Mesenteric fat pad (tissue), 1 donor: ENCODE measurements at places on chromosomes 2 and 18.

DNA sequence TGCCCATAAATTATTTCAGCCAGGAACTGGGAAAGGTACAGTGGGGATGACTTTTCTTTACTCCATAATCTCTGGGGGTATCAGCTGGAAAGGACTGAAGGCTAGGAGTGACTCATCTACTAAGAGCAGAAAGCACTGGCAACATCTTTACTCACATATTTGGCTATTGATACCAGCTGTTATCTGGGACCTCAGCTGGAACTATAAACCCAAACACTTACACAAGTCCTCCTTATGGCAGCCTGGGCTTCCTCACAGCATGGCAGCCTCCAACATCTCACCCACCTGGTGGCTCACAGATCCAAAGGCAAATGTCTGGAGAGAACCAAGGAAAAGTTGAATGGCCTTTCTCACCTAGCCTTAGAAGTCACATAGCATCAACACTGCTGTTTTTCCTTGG lies 379.0 kb upstream of the RND3 start:
- no peak for DNase-seq

- no peak for DNase-seq
These were observed 619 bp upstream of the FAM168B start for GRCh38 chr2:131093696-131094462.

GRCh38 chr2:227614246-227614645 lies 394 bp downstream of the SCYGR3 start:
- no peak for DNase-seq

GRCh38 chr2:42424033-42424432 lies 63.0 kb upstream of the COX7A2L start:
- DNase-seq = no peak

DNA sequence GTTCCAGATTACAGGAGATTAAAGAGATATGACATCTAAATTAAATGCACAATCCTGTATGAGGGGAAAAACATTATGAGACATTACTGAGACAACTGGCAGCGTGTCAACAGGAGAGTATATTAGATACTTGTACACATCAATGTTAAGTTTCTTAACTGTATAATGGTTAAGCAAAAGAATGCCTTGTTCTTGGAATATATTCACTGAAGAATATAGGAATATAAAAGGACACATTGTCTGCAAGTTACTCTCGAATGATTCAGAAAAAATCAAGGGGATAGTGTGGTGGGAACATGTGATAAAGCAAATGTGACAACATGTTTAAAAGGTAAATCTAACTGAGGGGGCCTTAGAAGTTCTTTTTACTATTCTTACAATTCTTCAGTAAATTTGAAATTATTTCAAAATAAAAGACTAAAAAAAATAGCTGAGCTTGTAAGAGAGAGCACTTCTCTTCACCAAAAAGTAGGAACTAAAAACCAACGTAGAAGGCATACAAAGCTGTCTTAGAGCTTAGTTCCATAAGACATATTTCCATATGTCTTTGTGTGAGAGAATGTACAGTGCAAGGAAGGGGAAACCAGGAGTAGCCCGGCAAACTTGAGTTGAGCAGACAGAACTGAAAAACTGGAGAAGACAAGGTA lies 7.5 kb downstream of the WDPCP start:
- DNase-seq = no peak

DNA sequence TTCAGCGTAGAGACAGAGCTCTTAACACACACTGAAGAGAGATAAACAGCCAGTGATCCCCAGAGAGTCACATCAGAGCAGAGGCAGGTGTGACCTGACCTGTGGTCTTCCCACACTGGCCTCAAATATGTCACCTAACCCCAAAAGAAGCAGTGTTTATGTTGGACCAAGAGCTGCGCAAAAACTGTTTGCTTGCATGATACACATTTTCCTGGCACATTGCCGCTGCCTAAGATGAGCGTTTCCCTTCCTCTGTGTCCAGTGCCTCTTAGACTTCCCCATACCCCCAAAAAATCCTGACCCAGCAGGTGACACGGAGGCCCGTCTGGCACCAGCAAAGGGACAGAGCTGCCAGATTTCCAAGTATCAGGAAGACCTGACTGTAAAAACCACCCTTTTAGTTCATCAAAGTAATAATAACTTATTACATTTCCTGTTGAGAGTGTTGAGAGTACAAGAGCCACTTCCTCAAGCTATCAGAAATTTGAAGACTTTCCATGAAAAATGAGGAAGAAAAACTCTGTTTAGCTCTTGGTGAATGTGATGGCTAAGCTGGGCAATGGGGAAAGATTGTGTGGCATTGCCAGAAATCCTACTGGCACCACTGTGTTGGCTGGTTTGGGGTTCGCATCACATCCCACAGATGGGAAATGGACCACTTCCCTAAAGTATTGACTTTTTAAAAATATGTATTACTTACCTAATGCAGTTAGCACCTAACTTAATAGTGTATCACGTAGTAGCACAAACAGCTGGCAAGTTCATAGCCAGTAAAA lies 6.7 kb downstream of the TNFRSF11A start:
- no peak for DNase-seq

- DNase-seq = no peak
These were observed 77.2 kb upstream of the NFU1 start for GRCh38 chr2:69514406-69514805.

DNA sequence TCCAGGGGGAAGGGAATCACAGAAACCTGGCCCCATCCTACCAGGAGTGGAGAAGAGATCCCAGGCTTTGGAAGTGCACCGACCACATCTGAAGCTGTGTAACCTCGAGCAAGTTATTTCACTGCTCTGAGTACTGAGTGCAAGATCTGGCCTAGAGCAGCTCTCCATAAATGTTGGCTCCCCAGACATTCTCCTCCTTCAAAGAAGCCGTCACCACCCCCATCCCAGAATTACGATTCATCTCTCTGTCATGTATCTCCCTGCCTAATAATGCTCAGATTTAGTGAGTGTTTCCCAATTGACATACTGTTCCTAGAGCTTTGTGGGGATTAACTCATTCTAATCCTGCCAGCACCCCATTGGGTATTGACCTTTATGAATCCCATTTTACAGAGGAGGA lies 51.7 kb downstream of the TNS1 start:
- peak; percentile 20 for DNase-seq

- no peak for DNase-seq
These were observed 31.7 kb upstream of the ASAP2 start for GRCh38 chr2:9174771-9175437.

GRCh38 chr2:23698116-23698693 lies 228.7 kb downstream of the ATAD2B start:
- DNase-seq = peak; percentile 57
